ENCODE measurements at places on chromosomes 1 and 21.

GRCh38 chr1:229657993-229658755 is 32.1 kb downstream of the URB2 start:
- no peaks in the 10 kb centered on the region for H3K27me3 ChIP-seq
- no peaks in the 10 kb centered on the region for H3K4me1 ChIP-seq
- DNase-seq: no peak

DNA sequence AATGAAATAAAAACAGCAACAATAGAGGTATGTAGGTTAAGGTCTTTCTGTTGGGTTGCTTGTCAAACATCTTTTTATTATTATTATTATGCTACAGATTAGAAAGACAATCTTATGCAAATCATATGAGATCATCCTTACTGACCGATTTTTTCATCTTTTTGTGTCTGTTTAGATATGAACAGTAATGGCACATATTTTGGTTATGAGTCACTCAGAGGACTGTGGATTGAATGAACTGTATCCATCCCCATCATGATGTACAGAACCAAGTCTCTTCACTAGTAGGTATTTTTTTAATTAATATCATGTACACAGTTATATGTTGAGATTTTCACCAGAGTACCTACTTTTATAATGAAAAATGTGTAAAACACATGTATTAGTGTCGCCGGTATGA is 159.1 kb downstream of the CHRM3 start:
- no peaks in the 10 kb centered on the region for H3K36me3 ChIP-seq
- no peak overlapping the region for H3K27ac ChIP-seq

DNA sequence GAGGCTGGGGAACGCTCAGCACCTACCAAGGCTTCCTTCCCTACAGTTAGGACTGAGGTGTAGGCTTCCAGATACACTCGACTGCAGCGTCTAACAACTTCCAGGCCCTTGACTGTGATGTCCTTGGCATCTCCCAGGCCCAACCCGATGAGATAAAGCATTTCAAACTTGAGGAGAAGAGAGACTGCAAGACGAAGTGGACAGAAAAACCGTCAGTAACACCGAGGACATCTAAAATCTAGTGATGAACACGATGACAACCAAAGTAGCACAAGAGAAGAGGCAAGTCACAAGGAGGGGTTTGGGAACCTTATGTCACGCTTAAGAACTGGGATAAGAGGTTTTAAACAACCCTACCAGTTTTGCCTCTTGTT is 314 bp downstream of the DPH5 start:
- peak overlapping the region; percentile 81 for H3K27ac ChIP-seq
- H3K27me3 ChIP-seq: no peaks in the 10 kb centered on the region
- peaks cover 48% of the 10 kb centered on the region for H3K4me1 ChIP-seq
- peak overlapping the region; percentile 84 for H3K4me3 ChIP-seq
- peak; percentile 36 for DNase-seq

- no peaks in the 10 kb centered on the region for H3K36me3 ChIP-seq
- peak overlapping the region; percentile 78 for H3K4me3 ChIP-seq
- peak overlapping the region; percentile 69 for H3K27ac ChIP-seq
- H3K4me1 ChIP-seq: peaks cover 6% of the 10 kb centered on the region
- DNase-seq: peak; percentile 31
- H3K27me3 ChIP-seq: no peaks in the 10 kb centered on the region
Measured at GRCh38 chr1:233294913-233295236, 650 bp downstream of the PCNX2 start.

- H3K4me1 ChIP-seq: peaks cover 26% of the 10 kb centered on the region
- no peaks in the 10 kb centered on the region for H3K27me3 ChIP-seq
- H3K27ac ChIP-seq: no peak overlapping the region
- H3K4me3 ChIP-seq: no peak overlapping the region
Measured at GRCh38 chr1:186617926-186618325, 62.3 kb downstream of the PTGS2 start.

GRCh38 chr1:169312084-169312954 is 55.3 kb downstream of the NME7 start:
- peak; percentile 13 for DNase-seq
- H3K36me3 ChIP-seq: no peaks in the 10 kb centered on the region
- H3K27ac ChIP-seq: no peak overlapping the region
- peaks cover 2% of the 10 kb centered on the region for H3K4me1 ChIP-seq

GRCh38 chr1:98732985-98733781 is 71.7 kb downstream of the SNX7 start:
- no peak overlapping the region for H3K4me3 ChIP-seq
- no peak for DNase-seq
- no peak overlapping the region for H3K27ac ChIP-seq
- H3K27me3 ChIP-seq: no peaks in the 10 kb centered on the region

- no peaks in the 10 kb centered on the region for H3K4me1 ChIP-seq
- H3K4me3 ChIP-seq: no peak overlapping the region
- no peaks in the 10 kb centered on the region for H3K36me3 ChIP-seq
- no peaks in the 10 kb centered on the region for H3K27me3 ChIP-seq
- DNase-seq: no peak
Measured at GRCh38 chr21:19120591-19120990, 717.0 kb upstream of the TMPRSS15 start.

- H3K4me3 ChIP-seq: no peak overlapping the region
- DNase-seq: no peak
- no peaks in the 10 kb centered on the region for H3K36me3 ChIP-seq
- H3K27ac ChIP-seq: no peak overlapping the region
- no peaks in the 10 kb centered on the region for H3K27me3 ChIP-seq
- H3K4me1 ChIP-seq: peaks cover 15% of the 10 kb centered on the region
Measured at GRCh38 chr1:39877980-39878956, 5.0 kb downstream of the TRIT1 start.

DNA sequence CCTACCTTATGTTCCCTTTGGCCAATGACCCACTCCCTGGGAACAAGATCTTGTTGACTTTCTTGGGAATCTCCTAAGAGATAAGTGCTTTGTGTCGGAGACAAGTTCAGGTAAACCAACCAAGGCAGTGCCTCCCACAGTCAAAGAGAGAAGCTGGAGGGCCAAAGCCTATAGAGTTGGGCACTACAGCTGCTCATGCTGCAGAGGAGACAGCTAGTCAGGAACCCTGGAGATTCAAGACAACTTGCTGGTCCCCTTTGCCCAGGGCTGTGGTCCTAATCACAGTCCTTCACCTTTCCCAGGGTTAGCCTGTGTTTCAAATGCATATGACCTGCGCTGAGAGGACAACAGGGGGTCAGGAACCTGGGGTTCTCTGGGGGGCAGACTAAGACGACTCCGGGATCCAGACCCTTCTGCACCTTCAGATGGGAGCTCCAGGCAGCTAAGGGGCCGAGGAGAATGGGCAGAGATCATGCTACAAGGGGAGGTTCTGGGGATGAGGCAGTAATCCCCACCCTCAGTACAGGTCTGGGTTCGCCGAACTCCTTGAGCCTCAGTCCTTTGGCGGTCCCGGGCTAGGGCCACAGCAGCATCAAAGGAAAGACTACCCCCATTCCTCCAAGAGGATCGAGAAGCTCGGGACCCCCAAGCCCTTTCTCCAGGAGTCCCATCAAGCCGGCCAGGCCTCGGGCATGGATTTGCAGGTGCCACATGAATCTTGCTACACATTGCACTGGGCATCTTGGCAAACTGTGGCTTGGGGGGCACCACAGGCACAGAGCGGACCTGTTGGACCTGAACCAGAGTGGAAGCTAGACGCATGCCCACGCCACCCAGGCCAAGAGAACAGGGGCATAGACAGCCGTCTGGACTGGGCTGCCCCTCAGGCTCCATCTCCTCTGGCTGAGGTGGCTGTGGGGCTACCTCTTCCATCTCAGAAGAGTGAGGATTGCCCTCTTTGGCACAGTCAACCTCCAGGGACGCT is 2.0 kb upstream of the USF1 start:
- H3K4me1 ChIP-seq: peaks cover 12% of the 10 kb centered on the region
- H3K27me3 ChIP-seq: no peaks in the 10 kb centered on the region
- no peak for DNase-seq
- peaks cover 13% of the 10 kb centered on the region for H3K36me3 ChIP-seq

DNA sequence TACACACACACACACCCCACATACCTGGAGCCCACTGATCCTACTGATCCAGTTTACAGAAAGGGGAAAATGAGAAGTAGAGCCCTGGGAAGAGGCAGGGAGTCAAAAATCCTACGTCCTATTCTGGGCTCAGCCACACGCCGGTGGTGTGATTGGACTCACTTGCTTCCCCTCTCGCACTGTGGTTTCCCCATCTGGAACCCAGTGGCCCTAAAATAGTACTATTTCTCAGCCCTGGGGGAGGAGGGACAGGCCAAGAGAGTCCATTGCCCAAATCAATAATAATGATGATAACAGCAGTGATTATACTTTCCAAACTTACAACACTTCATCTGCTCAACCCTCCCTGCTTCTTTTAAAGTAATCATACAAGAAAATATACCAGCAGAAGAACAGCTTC is 2.9 kb upstream of the PIGR start:
- H3K36me3 ChIP-seq: no peaks in the 10 kb centered on the region
- H3K27ac ChIP-seq: no peak overlapping the region
- no peaks in the 10 kb centered on the region for H3K27me3 ChIP-seq
- peaks cover 10% of the 10 kb centered on the region for H3K4me1 ChIP-seq
- no peak for DNase-seq

DNA sequence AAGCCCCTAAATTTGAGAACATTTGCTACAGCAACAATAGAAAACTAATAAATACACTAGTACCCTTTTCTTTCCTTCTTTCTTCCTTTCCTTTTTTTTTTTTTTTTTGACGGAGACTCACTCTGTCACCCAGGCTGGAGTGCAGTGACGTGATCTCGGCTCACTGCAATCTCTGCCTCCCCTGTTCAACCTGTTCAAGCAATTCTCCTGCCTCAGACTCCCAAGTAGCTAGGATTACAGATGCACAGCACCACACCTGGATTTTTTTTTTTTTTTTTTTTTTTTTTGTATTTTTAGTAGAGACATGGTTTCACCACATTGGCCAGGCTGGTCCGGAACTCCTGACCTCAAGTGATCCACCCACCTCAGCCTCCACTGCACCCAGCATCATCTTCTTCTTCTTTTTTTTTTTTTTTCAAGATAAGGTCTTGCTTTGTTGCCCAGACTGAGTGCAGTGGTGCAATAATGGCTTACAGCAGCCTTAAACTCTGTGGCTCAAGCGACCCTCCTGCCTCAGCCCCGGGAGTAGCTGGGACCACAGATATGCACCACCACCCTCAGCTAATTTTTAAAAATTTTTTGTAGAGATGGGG is 19.6 kb upstream of the CBR3 start:
- H3K36me3 ChIP-seq: no peaks in the 10 kb centered on the region
- DNase-seq: no peak
- no peaks in the 10 kb centered on the region for H3K27me3 ChIP-seq
- peaks cover 28% of the 10 kb centered on the region for H3K4me1 ChIP-seq
- no peak overlapping the region for H3K4me3 ChIP-seq
- H3K27ac ChIP-seq: peak overlapping the region; percentile 54

GRCh38 chr1:1200876-1201810 is 5.2 kb downstream of the TNFRSF18 start:
- peaks cover 29% of the 10 kb centered on the region for H3K4me1 ChIP-seq
- peaks cover 21% of the 10 kb centered on the region for H3K27me3 ChIP-seq

GRCh38 chr1:13582713-13583443 is 754 bp upstream of the PDPN start:
- no peak overlapping the region for H3K4me3 ChIP-seq

GRCh38 chr1:183029591-183030000 is 6.4 kb downstream of the LAMC1 start:
- H3K36me3 ChIP-seq: no peaks in the 10 kb centered on the region
- no peak overlapping the region for H3K27ac ChIP-seq
- DNase-seq: no peak
- H3K27me3 ChIP-seq: peaks cover 12% of the 10 kb centered on the region
- no peak overlapping the region for H3K4me3 ChIP-seq

Data from T-cell (primary cell).